ENCODE measurements at places on chromosomes 6 and 20.

- DNase-seq = no peak
Measured at GRCh38 chr6:115203381-115203780, 857.3 kb downstream of the FRK start.

DNA sequence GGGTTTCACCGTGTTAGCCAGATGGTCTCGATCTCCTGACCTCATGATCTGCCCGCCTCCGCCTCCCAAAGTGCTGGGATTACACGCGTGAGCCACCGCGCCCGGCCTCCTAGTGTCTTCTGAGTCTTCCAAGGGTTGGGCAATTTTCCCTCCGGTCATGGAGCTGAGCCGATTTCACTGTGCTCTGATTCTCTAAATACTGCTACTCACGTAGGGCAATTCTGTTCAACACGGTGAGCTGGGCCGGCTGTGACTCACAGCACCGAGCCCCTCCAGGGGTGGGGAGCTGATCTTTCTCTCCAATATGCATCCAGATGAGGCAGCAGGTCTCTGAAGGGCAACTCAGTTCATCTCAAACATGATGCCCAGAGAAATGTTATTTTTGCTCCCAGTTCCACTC, 71.6 kb upstream of the CD93 start:
- DNase-seq = no peak

- DNase-seq = no peak
Measured at GRCh38 chr20:50674138-50674825, 17.1 kb downstream of the RIPOR3 start.

GRCh38 chr6:129709196-129709768, 695 bp downstream of the ARHGAP18 start:
- DNase-seq = no peak

DNA sequence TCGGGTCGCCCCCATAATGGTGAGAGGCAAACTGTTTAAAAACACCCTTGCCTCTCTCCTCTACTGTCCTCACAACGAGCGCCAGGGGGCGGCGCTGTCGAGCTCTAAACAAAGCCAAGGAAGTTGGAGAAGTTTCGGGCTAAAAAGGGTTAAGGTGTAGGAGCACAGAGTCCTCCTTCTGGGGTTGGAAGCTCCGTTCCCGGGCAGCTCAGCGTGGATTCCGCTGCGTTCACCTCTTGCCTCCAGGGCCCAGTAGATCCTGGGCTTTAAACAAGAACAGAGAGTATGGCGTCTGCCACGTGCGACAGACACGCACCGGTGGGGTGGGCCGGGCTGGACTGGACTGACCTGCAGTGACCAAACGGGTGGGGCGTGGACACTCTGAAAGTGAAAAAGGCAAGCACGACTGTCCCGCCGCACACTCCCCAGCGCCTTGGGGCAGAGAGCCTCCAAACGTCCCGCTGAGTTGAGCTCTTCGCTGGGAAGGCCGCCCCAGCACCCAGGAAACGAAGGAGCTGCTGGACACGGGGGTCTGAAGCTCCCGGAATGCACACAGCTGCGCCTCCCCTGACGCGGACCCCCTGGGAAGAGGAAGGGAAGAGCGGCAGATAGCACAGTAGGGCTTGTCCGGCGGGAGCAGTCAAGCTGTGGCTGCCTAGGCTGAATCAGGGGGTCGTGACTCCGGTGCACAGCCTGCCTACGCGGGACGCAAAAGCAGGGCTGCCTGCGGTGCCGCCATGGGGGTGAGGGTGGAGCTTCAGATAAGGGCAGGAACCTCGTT, 1.6 kb upstream of the THBD start:
- DNase-seq = no peak

DNA sequence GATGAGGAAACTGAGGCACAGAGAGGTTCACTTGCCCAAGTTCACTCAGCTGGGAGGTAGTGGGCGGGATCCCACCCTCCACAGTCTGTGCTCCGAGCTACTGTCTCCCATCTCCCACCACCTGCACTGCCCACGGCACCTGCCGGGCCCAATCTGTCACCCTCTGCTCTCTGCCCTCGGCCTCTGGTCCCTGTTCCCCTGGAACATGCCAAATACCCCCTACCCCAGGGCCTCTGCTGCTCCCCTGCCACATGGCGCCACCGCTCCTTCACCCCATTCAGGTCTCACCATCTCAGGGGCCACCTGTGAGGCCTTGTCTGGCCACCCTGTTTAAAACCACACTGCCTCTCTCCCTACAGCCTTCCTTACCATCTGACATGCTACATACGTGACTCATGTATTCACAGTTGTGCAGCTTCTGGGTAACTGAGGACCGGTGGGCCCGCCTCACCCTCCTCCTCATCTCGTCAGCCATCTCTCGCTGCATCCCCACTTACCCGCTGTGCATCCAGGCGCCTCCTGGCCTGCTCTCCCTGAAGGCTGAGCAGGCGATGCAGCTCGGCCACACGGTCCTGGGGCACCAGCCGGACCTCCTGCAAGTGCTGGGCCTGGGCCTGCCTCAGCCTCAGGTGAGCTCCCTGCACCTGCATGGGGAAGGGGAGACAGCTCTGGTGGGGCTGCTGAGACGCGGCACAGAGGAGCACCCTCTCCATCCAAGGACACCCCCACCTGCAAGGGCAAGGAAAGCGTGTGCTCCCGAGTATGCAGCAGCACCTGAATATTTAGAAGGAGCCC, 50.6 kb downstream of the GINS1 start:
- DNase-seq = no peak

DNA sequence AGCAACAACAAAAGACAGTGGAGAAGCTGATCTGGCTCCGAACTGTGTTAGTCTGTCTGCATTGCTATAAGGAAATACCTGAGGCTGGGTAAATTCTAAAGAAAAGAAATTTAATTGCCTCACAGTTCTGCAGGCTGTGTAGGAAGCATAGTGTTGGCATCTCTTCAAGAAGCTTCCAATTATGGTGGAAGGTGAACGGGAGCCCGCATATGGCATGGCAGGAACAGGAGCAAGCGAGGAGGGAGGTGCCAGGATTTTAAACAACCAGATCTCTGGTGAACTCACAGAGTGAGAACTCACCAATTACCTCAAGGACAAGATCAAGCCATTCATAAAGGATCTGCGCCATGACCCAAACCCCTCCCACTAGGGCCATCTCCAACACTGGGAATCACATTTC, 293.5 kb downstream of the SMOC2 start:
- DNase-seq = no peak

- DNase-seq = no peak
Measured at GRCh38 chr6:53686355-53686940, 20.9 kb upstream of the KLHL31 start.

DNA sequence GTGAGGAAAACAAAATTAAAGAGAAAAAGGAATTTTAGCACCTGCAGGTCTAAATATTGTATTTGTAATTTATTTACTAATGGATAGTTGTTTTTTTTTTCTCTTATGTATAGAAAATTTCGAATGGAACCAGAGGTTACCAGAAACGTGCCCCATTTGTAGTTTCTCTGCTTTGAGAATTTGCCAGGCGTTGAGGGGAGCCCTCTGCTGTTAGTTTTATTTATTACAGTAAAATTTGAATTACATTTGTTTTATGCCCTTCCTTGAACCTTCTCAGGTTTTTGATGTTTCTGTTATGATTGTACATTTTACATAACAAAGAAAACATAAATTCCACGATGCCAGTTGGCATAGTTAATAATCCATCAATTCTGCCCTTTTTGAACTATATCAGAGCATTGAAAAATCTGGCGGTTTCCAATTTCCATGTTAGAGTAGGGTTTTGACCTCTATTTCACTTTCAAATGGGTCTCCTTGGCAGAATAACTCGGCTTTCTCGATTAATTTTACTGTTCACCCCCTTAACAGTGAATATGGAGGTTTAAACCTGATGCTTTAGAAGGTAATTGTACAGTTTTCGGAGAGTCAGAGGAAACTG, 35.1 kb upstream of the RFPL4B start:
- DNase-seq = no peak

DNA sequence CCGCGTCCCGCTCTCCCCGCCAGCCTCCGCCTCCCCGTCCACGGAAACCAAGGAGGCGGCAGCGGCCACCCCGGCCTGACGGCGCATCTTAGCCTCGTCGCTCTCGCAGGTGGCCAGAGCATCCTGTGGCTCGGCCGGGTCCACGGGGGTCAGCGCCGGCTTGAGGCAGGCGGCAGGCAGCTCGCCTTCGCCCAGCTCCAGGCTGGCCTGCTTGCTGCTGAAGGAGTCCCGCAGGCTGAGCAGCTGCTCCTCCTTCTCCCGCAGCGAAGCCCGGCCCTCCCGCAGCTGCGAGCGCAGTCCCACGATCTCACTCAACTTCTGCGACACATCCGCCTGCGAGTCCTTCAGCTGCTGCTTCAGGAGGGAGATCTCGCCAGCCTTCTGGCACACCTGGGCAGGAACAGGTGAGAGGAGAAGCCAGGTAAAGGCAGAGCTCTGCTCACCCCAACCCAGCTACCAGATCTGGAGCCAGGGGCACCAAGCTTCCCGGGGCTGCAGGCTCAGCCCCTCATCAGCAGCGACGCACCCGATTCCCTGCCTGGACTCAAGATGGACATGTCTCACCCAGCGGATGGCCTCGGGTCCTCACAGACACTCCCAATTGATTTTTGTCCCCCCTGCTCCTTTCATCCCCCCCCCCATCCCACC, 5.2 kb upstream of the FASTKD5 start:
- DNase-seq = no peak

GRCh38 chr20:58494923-58495622, 20.1 kb downstream of the APCDD1L start:
- no peak for DNase-seq

DNA sequence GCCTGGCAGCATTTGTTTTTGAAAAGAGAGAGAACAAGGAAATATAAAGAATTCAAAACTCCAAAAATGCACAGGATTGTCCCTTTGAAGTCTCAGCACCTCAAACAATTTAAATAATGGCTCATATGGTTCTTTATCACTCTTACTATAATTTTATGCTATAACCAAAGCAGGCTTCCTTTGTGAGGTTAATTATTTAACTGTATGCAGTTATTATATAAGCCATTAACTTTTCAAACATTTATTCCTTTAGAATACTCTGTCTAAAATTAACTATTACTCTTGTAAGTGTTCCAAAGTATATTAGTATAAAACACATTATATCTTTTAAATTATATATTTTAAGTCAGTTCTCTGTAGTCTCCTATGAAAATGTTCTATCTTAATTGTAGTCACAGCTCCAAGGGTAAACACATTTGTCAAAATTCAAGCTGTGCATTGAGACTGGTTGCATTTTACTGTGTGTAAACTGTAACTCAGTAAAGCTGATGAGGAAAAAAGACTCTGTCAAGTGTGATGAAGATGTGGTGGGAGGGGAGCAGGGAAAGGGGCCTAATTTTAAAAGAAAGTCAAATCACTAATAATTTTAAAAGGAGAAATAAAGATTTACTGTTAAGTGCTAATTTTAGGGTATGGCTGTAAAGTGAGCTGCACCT, 20.0 kb upstream of the PLAGL1 start:
- DNase-seq = no peak

DNA sequence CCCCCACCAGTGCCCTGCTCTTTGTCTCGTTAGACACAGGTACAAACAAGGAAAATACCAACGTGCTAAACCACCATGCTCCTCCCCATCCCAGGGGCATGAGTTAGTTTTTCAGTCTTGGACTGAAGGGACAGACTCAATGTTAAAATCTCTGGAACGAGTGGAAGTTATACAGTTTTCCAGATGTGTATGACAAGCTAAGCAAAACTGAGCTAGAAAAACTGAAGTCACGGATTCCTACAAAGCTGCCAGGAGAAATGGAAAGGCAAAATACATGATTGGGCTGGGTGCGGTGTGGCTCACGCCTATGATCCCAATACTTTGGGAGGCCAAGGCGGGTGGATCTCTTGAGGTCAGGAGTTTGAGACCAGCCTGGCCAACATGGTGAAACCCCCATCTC, 34.3 kb upstream of the QKI start:
- no peak for DNase-seq

GRCh38 chr20:11124849-11125505, 451.2 kb upstream of the JAG1 start:
- DNase-seq = no peak

- no peak for DNase-seq
Measured at GRCh38 chr6:122066200-122066599, 333.3 kb upstream of the HSF2 start.

- no peak for DNase-seq
Measured at GRCh38 chr6:63764318-63764916, 128.8 kb downstream of the PHF3 start.

- no peak for DNase-seq
Measured at GRCh38 chr20:10716855-10717254, 43.1 kb upstream of the JAG1 start.

GRCh38 chr6:152368751-152369624, 268.2 kb downstream of the SYNE1 start:
- no peak for DNase-seq

- no peak for DNase-seq
Measured at GRCh38 chr6:106553440-106553839, 75.9 kb downstream of the RTN4IP1 start.

DNA sequence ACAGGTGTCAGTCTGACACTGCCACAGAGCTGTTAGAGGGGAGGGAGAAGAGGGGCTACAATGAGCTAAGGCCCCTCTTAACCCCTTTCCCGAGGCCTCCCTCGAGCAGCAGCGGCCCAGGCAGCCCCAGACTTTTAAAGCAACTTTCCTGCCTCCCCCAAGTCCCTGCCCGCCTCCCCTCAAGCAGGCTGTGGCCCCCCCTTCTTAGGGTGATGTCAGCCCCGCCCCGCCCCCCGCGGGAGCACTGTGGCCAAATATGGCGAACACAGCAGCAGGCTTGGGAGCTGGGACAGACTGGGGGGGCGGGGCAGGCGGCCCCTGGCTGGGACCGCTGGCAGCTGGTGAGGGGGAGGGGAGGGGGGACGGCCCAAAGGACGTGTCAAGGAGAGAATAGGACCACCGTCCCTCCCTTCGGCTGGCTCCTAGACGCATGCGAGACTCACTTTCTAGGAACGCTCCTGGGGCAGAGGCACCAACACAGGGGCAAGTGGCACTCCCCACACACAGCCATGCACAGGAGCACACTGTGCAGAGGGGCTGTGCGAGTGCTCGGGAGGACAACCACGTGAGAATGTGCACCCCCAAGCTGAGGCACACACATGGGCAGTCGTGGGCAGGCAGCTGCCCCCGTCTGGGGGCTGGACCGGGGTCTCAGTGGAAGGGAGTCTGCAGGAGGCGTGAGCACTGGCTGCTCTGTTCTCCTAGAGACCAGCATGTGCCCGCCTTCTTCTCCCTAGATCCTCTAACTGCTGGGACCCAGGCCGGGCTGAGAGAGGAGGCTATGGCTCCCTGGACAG, 6.7 kb downstream of the TEAD3 start:
- DNase-seq = no peak

DNA sequence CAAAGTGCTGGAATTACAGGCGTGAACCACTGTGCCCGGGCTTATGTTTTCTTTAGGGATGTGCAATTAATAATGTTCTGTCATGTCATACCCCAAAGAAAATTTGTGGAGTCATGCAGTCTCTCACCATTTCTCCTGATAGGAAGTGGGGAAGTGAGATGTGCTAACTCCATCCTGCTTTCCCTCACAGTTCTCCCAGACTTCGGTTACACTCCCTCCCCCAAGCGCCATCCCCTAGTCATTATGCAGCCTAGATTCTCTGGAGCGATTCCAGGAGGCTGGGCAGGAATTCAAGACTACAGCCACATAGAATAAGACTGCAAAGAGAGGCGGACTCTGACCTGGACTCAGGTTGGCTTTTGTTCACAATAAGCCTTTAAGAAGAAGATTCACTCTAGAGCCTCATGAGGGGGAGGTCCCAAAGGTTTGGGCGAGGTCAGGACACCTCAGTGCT, 271.4 kb downstream of the ALDH8A1 start:
- no peak for DNase-seq
